ENCODE measurements at places on chromosomes 16 and 17. TPM values are rescaled to one million over a fixed set of nuclear protein-coding genes. Genes with fewer than 3 reads are reported as not detected.

The RARA gene
- 58.6 TPM for total RNA-seq

The ACADVL gene
- total RNA-seq: 281 TPM

The EFCAB3 gene
- not detected for total RNA-seq

The NPIPA7 gene
- 7.4 TPM for total RNA-seq

The FAHD1 gene
- total RNA-seq: 38.5 TPM

The ZFP3 gene
- 2.2 TPM for total RNA-seq
